ENCODE measurements at places on chromosomes 2 and 18.

- DNase-seq, result no peak
Observed at GRCh38 chr2:15745907-15746702, 154.4 kb downstream of the DDX1 start.

- no peak for DNase-seq
Observed at GRCh38 chr2:16330571-16330970, 335.1 kb downstream of the CYRIA start.

- no peak for DNase-seq
Observed at GRCh38 chr2:289362-290089, 1.6 kb upstream of the ALKAL2 start.

GRCh38 chr2:187552828-187553681 lies 1.2 kb downstream of the TFPI start:
- DNase-seq, result peak; percentile 56

- no peak for DNase-seq
Observed at GRCh38 chr2:126777620-126777978, 121.1 kb upstream of the TEX51 start.

- DNase-seq, result peak; percentile 79
Observed at GRCh38 chr2:199261239-199261638, 196.5 kb downstream of the SATB2 start.

DNA sequence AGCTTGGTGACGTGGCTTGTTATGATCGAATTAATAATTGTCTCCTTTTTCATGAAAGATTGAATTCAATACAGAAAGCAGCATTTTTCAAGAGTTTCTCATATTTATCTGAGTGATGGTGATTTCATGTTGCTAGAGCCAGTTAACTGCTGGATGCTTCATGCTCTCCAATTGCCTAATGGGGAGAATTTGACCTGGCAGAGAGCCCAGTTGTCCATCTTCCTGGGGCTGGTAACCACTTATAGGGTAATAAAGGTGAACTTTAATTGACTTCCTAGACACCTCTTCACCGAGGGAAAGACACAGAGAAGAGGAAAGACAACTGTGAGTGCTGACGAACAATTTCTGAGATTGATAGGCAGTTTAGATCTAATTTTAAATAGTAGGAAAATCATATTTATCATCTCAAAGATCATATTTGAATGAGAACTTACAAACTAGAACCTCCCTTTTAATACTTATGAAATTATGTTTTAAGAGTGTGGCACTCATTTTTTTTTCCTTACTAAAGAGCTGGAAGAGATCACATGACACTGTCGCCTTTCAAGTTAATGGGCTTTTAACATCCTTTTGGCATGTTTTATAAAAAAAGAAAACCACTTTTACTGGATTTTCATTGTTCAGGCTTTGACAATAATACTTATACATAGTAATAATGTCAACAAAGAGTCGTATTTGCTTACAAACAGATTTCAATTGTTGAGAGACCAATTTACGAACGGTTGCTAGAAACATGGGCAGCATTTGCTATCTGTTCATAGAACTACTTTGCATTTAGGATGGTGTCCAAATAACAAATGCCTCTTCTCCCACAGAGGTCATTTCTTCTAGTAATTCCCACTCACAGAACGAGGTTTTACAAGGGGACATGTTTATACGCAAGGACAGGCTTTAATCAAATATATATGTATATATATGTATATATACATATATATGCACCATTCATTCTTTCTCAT lies 153.3 kb downstream of the RAPGEF4 start:
- DNase-seq, result no peak

GRCh38 chr2:169572189-169572588 lies 1.5 kb downstream of the FASTKD1 start:
- no peak for DNase-seq

- no peak for DNase-seq
Observed at GRCh38 chr2:74538881-74539339, 9.2 kb downstream of the HTRA2 start.

GRCh38 chr2:200615247-200615646 lies 29.4 kb downstream of the AOX1 start:
- peak; percentile 83 for DNase-seq

GRCh38 chr2:1286929-1287328 lies 126.3 kb upstream of the TPO start:
- no peak for DNase-seq

GRCh38 chr2:37085731-37086147 lies 1.4 kb downstream of the GPATCH11 start:
- peak; percentile 1 for DNase-seq

GRCh38 chr2:105590780-105591660 lies 153.7 kb upstream of the NCK2 start:
- DNase-seq, result no peak
